ENCODE measurements at places on chromosomes 6 and 20.
A peak's percentile ranks its signal among the peaks of the same experiment; 100 is the strongest.

GRCh38 chr20:50415516-50416268 lies 94.5 kb upstream of the PTPN1 start:
- DNase-seq = no peak

DNA sequence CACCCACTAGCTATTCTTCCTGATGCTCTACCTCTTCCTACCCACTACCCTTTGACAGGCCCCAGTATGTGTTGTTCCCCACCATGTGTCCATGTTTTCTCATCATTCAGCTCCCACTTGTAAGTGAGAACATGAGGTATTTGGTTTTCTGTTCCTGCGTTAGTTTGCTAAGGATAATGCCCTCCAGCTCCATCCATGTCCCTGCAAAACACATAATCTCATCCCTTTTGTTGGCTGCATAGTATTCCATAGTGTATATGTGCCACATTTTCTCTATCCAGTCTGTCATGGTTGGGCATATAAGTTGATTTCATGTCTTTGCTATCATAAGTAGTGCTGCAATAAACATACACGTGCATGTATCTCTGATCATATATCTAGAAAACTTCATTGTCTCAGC lies 218.3 kb upstream of the STXBP5 start:
- DNase-seq = no peak

GRCh38 chr6:3867641-3868502 lies 18.7 kb downstream of the FAM50B start:
- DNase-seq = no peak

DNA sequence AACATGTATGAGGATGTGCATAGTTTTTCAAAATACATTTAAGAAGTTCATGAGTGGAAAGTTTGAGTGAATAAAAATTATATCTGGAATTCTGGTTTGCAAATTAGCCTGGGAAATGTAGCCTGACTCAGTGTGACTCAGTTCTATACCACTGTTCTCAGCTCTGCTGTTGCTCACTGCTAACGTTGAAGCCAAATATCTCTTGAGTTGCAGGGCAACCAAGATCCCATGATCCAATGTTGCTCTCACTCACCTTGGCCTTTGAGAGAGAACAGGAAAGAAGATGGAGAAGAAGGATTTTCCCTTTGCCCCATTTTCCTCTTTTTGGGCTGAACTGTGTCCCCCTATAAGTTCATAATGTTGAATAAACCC lies 28.9 kb downstream of the PSMB9 start:
- DNase-seq = no peak

- no peak for DNase-seq
These were observed 9.8 kb downstream of the RBM38 start for GRCh38 chr20:57400821-57401564.

- peak; percentile 86 for DNase-seq
These were observed at the start of gene CDC5L for GRCh38 chr6:44387346-44388134. CDC5L (plus strand) TSS chr6:44387706; CDS start chr6:44387824, 118 bp downstream.

- no peak for DNase-seq
These were observed 212.5 kb downstream of the BMP7 start for GRCh38 chr20:57053793-57054552.

- no peak for DNase-seq
These were observed 184.3 kb upstream of the PMEPA1 start for GRCh38 chr20:57894096-57894495.

- no peak for DNase-seq
These were observed 1.7 kb downstream of the CDK19 start for GRCh38 chr6:110813338-110814101.

GRCh38 chr6:169977434-169978265 lies 226.2 kb downstream of the ERMARD start:
- no peak for DNase-seq

GRCh38 chr20:55569084-55569483 lies 436.2 kb downstream of the CBLN4 start:
- DNase-seq = no peak

- no peak for DNase-seq
These were observed 64.3 kb downstream of the ANKS1A start for GRCh38 chr6:34953061-34954025.

DNA sequence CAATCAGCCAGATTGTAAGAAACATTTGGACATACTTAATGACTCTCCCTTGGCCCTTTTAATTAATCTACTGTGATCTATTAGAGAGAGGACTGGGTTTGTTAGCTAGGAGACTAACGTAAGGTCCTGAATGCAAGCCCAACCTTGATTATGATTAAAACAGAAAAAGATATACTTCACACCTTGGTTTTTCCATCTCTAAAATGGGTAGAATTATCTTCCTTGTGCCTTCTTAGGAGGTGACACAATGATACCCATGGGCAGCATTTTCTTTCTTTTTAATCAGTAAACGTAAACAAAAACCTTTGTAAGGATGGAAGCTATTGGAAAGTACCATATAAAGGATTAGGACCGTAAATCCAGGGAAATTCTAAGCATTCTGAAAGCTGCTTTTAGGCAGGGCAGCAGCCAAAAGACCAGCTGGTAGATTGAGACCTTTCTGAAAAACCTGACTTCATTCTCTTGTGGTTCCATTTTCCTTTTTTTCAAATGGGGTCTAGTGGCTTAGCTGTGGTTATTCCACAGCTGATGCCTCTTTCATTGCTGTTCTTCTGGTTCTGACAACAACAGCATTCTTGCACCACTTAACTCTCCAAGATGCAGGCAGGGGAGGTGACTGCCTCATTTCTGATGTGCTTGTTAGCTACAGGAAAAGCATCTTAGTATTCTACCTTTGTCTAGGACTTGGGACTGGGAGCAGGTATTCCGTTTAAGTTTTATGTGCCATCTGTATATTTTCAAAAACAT lies 27.4 kb downstream of the RREB1 start:
- no peak for DNase-seq

DNA sequence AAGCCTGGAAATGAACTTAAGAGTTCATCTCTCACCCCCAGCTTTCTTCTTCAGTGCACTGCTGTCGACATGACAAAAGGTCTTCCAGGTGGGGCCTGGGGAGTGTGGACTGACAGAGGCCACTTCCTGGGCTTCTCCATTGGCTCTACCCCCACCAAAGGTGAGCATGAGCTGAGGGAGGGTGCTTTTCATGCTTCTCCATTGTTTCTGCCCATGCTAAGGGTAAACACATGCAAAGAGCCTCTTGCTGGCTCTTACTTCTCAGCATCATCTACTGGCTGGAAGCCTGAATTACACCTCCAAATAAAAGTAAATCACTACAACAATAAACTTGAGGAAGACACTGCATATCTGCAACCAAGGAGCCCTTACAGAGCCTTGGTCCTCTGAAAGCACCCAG lies 227.2 kb downstream of the EPM2A start:
- no peak for DNase-seq

DNA sequence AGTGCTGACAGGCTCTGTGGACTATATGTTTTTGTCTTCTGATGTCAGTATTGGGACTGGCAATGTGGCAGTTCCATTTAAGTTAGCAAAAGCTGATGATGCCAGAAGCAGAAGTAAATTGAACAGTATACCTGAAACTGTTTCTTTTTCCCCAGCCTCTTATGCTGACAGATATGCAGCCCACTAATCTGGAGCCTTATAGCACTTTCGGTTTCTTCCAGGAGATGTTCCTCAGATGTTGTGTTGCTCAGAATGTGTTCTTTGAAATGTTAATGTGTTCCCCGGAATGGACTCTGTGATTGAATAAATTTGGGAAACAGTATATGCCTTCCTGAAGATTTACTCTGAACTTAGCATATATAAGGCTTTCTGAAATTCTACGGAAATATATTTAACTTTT lies 80.7 kb upstream of the MRAP2 start:
- DNase-seq = no peak

GRCh38 chr20:24784607-24785006 lies 164.5 kb upstream of the CST7 start:
- no peak for DNase-seq

GRCh38 chr20:39318911-39319310 lies 356.8 kb downstream of the DHX35 start:
- no peak for DNase-seq

DNA sequence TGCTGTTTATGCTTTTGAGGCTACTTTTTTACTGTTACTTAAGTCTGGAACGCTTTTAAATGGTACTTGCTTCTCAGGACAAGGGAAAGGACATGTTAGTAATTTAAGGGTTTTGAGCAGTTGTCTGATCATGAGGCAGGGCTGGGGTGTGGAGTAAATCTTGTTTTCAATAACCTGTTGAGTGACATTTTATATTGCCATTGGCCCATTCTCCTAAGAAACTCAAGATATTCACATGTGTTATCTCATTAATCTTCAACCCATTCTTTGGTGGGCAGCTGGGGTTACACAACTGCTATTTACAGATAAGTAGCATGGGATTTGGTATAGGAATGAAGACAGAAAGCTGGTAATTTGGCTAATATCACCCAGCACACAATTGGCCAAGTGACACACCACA lies 44.6 kb upstream of the IL17A start:
- no peak for DNase-seq

DNA sequence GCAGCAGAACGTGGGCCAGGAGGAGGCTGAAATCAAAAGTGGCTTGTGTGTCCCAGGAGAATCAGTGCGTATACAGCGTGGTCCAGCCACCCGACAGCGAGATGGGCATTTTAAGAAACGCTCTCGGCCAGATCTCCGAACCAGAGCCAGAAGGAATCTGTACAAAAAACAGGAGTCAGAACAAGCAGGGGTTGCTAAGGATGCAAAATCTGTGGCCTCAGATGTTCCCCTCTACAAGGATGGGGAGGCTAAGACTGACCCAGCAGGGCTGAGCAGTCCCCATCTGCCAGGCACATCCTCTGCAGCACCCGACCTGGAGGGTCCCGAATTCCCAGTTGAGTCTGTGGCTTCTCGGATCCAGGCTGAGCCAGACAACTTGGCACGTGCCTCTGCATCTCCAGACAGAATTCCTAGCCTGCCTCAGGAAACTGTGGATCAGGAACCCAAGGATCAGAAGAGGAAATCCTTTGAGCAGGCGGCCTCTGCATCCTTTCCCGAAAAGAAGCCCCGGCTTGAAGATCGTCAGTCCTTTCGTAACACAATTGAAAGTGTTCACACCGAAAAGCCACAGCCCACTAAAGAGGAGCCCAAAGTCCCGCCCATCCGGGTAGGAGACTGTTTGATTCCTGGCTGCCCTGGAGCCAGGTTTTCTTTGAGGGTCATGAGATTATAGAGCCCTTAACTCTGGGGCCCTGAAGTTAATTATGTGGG lies 75.3 kb downstream of the ASXL1 start:
- no peak for DNase-seq

DNA sequence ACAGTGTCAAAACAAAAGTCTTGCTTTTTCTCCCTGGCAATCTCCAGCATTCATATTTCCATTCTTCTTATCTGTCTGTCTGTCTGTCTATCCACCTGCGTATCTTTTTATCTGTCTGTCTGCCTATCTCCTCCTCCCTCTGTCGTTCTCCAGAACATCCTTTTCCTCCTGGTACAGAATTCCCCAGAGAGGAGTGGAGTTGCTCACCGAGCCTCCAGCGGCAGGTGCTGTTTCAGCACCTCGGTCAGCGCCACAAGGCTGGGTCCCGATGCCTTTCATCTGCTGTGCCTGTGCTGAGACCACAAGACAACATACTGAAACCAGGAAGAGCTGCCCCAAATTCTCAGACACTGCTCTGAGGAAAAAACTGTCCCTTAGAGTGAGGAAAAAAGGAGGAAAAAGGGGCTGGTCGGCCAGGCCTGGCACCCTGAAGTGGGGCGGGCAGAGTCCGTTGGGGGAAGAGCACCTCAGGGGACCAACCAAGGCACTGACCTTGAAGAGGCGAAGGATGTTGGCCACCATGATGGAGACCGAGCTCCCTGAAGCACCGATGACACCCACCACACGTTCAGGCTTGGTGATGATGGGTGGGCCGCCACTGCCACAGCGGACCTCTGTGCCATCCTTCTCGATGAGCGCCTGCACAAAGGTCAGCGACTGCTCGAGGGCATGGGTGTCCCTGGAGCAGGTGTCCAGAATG lies 13.3 kb downstream of the GRM4 start:
- no peak for DNase-seq

DNA sequence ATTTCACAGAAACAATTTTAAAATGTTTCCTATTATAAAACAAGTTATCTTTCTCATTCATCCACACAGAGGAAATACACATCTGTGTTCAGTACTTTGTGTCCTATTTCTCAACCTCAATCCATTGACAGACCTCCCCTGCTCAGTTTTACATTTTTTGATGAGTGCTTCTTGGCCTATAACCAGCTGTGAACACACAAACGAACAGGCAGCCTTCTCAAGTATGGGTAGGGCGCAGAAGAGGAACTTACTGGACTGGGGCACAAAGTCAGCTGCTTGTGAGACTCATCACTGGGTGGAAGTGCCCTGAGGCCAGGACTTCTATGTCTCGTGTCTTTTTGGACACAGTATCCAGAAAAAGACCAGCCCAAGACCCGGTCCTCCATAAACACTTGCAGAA lies 2.8 kb downstream of the RPS6KA2 start:
- no peak for DNase-seq

GRCh38 chr6:119043265-119043664 lies 35.2 kb downstream of the FAM184A start:
- DNase-seq = no peak

DNA sequence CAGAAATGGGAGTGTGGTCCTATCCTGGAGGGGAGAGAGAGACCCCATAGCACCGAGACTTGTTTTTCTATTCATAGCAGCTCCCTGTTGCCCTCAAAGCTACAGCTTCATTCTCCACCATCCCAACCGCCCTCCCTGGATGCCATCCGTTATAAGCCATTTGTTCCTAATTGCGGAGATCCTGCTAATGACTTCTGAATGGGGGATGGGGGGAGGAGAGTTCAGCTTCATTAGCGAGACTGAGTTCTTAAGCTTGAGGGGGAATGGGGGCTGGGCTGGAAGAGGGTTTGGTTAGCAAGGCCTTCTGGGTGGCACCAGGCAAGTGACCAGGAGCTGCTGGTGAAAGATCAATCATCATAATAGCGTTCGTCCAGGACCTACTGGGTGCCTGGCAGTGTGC lies 27.1 kb downstream of the FOXP4 start:
- no peak for DNase-seq

DNA sequence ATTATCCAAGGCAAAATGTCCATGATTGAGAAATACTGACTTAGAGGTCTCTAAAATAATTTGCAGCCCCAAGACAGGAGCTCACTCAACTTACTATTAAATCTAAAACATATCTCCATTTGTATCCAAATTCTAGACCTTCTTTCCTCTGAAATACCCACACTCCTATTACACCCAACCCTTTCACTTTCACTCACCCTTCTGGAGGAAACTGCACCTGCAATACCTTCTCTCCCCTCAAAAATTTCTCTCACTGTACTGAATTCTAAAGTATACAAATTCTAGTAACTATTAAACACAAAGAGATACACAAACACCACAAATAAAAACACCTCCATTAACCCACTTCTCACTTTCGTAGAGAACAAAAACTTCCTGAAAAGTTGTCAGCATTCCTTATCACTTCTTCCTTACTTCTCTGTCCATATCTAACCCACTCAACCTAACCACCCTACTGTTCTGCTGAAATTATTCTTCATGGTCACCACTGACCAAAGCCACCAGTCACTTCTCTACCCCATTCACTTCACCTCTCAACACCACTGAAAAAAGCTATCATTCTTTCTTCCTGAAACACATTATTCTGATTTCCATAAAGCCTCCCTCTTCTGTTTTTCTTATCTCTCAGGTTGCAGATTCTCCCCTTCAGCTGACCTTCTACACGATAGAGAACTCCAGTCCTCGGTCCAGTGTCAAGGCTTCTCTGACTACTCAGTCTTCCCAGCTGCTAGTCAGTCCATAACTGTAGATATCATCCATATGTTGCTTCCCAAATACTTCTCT lies 12.0 kb downstream of the LMBRD1 start:
- DNase-seq = no peak

Data from activated CD4-positive, alpha-beta T cell treated with anti-CD3 and anti-CD28 coated beads, Interleukin-2, amount 50 U/mL, for 4 hours (primary cell).